ENCODE measurements at places on chromosomes 3 and 15.
A peak's percentile ranks its signal among the peaks of the same experiment; 100 is the strongest.

DNA sequence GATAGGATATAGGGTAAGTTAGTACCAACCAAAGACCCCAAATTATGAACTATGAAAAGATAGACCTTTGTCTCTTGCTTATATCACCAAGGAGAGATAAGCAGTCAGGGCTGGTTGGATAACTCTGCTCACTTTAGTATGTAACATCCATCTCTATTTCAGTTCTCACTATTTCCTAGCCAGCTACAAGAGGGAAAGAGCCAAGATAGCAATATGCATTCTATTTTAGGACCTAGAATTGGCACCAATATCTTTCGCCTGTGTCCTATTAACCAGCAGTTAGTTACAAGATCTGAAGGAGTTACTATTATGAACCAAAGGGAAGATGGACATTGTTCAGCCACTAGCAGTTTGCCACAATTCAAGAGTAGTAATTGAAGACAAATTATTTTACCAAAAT, 457.5 kb downstream of the NSUN3 start:
- DNase-seq, result no peak

DNA sequence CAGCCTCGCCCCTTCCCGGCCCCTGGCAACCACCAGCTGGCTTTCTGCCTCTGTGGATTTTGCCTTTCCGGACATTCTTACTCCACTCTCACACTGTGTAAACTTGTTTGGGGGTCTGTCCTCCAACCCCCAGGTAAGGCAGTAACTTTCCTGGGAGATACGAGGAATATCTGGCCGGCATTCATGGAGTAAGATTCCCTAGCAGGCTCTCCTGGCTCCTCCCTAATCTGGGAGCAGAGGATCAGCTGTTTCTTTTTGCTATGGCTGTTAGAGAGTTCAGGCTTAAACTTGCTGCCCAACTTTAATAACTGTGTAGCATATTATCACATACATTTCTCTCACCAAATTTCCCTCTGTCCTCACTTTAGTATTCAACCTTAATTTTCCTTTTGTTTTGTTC, 64.3 kb downstream of the IGF2BP2 start:
- no peak for DNase-seq

- no peak for DNase-seq
Measured at GRCh38 chr3:14283092-14283812, 104.6 kb downstream of the LSM3 start.

DNA sequence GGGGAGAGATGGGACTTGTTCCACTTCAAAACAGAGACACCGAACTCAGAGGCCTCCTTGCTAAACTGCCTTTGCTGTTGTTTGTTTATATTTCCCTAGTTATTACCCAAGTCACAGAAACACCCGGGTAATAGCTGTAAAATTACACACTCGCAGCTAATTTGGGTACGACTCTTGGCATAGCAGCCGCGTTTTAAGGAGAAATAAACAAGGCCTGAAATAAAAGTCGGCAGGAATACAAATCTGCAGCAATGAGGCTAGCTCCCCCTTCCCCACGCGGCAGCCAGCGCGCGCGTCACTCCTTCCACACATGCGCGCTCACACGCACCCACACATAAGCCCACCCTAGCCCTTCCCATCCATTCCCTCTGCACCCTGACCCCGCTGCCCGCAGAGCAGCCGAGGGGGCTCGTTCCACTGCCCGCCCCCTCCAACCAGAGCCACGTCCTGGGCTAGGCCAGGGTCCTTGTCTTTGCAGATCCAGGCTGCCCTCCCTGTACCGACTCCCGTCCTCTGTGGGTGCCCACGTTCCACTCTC, 67.3 kb downstream of the LINGO1 start:
- no peak for DNase-seq

DNA sequence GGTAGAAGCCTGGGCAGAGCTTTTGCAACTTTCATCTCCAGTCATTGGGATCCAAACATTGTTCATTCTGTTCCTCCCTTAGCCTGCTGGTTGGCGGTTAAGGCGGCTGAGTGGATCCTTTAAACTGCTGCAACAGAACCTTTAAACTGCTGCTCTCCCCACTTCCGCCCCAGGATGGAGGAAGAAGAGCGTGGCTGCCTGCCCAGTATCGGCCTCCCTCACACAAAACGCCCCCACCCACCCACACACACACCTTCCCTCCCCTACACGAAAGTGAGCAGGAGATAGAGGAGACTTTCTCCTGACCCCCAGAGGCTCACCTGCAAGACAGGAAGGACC, 460 bp upstream of the ZMAT3 start:
- no peak for DNase-seq

DNA sequence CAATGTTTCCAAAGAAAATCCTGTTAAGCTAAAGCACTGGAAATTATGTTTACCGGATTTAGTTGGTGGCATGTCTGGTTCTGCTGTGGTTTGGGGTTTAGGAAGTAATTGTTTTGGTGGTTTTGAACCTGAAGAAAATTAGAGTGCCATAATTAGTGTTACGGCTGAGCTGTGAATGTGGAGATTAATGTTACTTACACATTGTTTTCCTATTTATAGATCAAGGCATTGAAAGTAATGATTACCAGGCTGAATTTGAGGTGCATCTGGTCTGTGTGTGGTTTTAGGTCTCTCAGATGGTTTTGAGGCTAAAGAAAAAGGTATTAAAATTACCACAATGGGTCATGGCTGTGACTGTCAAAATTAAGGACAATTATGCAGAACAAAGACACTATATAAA, 128.9 kb downstream of the TFG start:
- DNase-seq, result no peak

DNA sequence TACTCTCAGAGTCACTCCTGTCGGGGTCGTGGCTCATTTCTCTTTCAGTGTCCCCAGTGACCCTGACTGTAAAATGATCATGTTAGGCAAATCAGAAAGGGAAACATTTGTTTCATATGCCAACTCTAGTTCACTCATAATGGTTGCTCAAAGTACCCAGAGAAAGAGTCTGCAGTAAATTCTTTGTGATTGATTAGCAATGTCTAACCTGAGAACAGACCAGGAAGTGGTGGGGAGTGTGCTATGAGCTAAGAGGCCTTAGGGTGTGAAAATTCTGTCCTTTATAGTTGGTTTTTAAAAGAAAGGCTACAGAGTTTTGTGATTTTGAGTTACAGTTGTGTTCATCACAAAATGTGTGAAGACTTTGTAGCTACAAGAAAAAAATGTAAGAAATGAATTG, 108.9 kb downstream of the EDEM1 start:
- DNase-seq, result no peak

DNA sequence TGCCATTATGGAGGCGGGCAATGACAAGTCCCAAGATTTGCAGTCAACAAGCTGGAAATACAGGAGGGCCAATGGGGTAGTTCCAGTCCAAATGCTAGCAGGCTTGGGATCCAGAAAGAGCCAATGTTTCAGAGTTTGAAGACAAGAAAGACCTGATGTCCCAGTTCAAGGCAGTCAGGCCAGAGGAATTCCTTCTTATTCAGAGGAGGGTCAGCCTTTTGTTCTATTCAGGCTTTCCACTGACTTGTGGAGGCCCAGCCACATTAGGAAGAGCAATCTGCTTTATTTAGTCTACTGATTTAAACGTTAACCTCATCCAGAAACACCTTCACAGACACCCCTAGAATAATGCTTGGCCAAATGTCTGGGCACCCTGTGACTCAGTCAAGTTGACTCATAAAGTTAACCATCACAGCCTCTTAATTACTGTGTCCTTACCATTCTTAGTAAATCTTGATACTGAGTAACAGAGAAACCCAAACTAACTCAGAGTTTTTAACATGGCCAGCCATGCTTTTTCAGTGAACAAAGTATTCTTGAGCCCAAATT, 50.9 kb upstream of the NPHP3 start:
- DNase-seq, result peak; percentile 61

DNA sequence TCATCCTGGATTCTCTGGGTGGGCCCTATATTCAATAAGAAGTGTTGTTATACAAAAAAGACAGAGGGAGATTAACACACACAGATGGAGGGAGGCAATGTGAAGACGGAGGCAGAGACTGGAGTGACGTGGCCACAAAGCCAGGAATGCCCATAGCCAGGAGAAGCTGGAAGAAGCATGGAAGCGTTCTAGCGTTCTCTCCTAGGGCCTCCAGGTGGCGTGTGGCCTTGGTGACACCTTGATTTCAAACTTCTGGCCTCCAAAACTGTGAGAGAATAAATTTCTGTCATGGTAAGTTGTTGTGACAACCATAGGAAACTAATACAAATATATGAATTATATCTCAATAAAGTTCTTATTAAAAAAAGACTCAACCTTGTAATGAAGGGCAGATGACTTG, 21.3 kb downstream of the THBS1 start:
- DNase-seq, result no peak

- DNase-seq, result peak; percentile 38
Measured at GRCh38 chr3:39917065-39917773, 107.8 kb downstream of the MYRIP start.

- no peak for DNase-seq
Measured at GRCh38 chr3:40615110-40615915, 90.6 kb downstream of the ZNF621 start.

DNA sequence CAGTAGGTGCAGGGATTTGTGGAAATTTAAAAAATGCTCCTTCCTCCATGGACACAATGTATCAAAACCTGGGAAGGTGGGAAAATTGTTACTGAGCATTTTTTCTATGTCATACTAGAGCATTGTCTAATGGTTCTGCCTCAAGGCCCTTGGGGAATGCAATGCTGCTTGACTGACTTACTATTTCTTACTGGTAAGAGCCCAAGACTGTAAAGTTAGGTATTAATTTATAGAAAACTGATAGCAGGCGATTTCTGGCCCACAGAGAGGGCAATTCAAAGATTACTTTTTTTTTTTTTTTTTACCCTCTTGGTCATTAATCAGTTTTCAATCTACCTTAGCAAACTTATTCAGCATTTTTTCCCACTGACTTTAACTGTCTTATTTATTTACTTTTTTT, 38.5 kb upstream of the MRPL3 start:
- no peak for DNase-seq

GRCh38 chr15:99197856-99198255, 51.5 kb downstream of the TTC23 start:
- peak; percentile 32 for DNase-seq

Data from kidney epithelial cell (primary cell).